ENCODE measurements at places on chromosomes 5 and 9.

- DNase-seq = no peak
Observed at GRCh38 chr5:131751506-131751905, 45.3 kb downstream of the FNIP1 start.

DNA sequence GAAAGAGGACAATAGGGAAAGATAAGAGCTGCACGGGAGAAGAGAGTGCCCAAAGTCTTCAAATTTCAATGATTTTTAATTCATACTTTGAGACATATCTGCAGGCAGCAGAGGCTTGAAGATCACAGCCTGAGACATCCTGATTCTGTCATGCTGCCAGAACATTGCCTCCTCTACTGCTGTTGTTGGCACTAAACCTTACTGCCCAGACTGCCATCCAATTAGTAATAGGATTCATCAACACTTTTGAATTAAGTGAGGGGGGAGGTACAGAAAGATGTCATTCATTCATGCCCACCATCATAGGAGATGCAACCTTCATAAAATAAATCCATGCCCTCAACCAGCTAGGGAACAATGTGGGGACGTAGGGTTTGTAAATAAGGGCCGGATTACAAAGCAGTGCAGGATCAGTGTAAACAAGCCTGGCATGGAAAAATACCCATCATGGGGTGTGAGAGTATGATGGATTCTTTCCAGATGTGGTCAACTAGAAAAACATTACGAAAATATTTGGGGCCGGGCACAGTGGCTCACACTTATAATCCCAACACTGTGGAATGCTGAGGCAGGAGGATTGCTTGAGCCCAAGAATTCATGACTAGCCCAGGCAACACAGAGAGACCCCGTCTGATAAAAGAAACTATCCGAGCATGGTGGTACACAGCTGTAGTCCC, 122.1 kb upstream of the DAPK1 start:
- no peak for DNase-seq

DNA sequence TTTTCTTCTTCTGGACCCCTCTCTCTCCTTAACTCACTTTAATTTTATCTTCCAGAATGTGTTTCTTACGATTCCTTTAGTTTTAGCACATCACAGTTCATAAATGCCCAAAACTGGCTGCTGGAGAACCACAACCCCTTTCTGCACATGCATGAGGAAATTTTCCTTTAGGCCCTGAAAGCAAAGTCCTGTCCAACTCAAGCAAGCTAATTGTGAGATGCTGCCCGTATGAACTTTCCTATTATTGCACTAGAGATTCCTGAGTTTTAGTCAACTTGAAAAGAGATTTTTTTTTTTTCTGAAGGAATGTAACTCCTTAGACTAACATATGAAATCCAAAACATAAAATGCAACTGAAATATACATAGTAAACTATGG, 52.1 kb upstream of the DAB2 start:
- no peak for DNase-seq

GRCh38 chr9:112315331-112316257, 17.8 kb downstream of the PTBP3 start:
- DNase-seq = no peak

GRCh38 chr9:70488098-70488792, 73.8 kb upstream of the KLF9 start:
- DNase-seq = no peak

DNA sequence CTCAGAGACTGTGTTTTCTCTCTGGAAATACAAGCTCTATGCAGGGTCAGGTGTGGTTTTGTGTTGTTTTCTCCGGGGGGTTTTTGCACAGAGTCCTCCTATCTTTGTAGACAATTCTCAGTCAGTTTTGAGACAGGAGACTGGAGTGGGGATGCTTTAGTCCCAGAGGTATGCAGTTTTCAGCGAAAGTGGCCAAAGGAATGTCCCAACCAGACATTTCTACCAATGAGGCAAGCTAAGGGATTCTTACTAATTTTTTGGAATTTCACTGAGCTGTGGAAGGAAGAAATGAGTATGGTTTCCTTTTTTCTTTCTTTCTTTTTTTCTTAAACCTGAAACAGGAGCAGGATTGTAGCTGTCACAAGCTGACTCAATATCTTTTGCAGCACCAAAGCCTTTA, 35.3 kb upstream of the PLPP1 start:
- DNase-seq = no peak

Measured in stimulated activated CD8-positive, alpha-beta memory T cell treated with anti-CD3 and anti-CD28 coated beads, Interleukin-4, amount 100 ng/mL, for 4 hours (primary cell).